ENCODE measurements at places on chromosomes 2 and 18.

DNA sequence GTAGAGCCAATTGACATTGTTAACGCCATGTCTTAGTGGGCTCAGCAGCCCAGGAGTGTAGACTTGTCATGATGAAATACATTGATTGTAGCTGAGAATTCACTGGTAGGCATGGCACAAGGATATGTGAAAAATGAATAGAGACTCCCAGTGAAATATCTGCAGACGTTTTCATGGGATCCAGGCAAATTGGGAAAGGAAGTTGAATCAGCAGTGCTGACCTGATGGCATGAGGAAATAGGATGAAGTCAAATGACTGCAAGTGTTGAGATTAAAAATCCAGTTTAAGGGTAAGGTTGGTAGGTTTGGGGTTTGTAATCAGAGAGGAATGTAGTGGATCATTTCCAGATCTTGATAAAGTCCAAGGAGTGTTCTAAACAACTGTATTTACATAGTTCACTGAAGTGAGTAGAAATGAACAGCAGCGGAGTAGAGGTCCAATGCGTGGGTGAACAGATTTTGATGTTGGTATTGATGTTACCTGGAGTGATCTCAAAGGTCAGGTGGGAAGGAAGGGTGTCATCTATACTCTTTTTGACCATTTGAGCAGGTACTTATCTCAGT lies 24.6 kb downstream of the INSIG2 start:
- peak overlapping the region; percentile 1 for H3K27ac ChIP-seq
- peaks cover 8% of the 10 kb centered on the region for H3K27me3 ChIP-seq
- no peak overlapping the region for H3K4me3 ChIP-seq
- peaks cover 43% of the 10 kb centered on the region for H3K36me3 ChIP-seq
- peaks cover 28% of the 10 kb centered on the region for H3K4me1 ChIP-seq
- DNase-seq: no peak

- DNase-seq: no peak
- H3K27me3 ChIP-seq: peaks cover 10% of the 10 kb centered on the region
- peaks cover 10% of the 10 kb centered on the region for H3K36me3 ChIP-seq
- H3K4me3 ChIP-seq: no peak overlapping the region
- peaks cover 10% of the 10 kb centered on the region for H3K4me1 ChIP-seq
- no peak overlapping the region for H3K27ac ChIP-seq
Measured at GRCh38 chr2:119707117-119708087, 28.4 kb downstream of the TMEM177 start.

DNA sequence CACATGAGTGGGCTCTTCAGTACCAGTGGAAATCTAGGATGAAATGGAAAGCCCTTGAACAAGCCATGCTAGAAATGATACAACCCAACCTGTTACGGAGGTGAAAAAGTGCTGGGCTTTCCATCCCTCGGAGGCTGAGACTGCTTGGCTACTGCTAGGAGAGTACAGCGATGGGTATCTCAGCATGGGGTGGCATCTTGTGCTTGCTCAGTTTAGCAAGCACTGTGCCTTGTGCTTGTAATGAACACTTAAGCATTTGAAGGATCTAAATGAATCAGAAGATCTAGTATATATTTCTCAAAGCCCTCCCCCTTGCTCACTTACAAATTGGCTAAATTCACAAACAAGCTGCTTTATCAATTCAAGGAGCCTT lies 44.3 kb upstream of the EHBP1 start:
- H3K27me3 ChIP-seq: no peaks in the 10 kb centered on the region
- no peaks in the 10 kb centered on the region for H3K4me1 ChIP-seq
- no peak for DNase-seq

DNA sequence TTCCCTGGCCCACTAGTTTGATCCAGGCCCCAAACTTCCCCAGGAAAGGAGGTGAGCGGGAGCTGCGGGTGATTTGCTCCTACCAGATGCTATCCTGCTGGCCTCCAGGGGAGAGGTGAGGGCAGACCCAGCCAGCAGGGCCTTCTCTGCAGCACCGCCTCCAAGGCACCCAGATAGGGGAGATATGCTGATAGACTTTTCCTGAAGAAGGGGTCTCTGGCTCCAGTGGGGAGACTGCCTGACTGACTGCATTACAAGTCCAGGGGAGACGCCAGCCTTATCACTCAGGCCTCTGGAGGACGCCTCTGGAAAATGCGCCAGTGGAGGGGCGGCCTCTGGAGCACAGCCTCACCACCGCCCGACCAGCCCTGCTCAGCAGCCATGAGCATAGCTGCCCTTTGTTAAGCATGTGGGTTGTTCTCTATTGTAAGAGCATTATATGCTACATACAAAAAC lies 60.6 kb upstream of the SMAD7 start:
- H3K27me3 ChIP-seq: peaks cover 3% of the 10 kb centered on the region
- no peak overlapping the region for H3K4me3 ChIP-seq
- no peak for DNase-seq
- peaks cover 41% of the 10 kb centered on the region for H3K4me1 ChIP-seq

- peak; percentile 64 for DNase-seq
- H3K27ac ChIP-seq: peak overlapping the region; percentile 13
- H3K4me3 ChIP-seq: no peak overlapping the region
Measured at GRCh38 chr18:3703732-3704176, 253.8 kb downstream of the TGIF1 start.

GRCh38 chr2:62014102-62014501 lies 108.6 kb downstream of the COMMD1 start:
- no peak for DNase-seq
- no peaks in the 10 kb centered on the region for H3K36me3 ChIP-seq
- H3K4me1 ChIP-seq: no peaks in the 10 kb centered on the region
- no peak overlapping the region for H3K4me3 ChIP-seq
- no peak overlapping the region for H3K27ac ChIP-seq

GRCh38 chr2:173898178-173898668 lies 67.0 kb downstream of the SP3 start:
- peaks cover 24% of the 10 kb centered on the region for H3K4me1 ChIP-seq
- no peak for DNase-seq
- H3K36me3 ChIP-seq: no peaks in the 10 kb centered on the region
- H3K27me3 ChIP-seq: no peaks in the 10 kb centered on the region

GRCh38 chr2:47002031-47002430 lies 86.4 kb upstream of the MCFD2 start:
- DNase-seq: no peak
- H3K4me1 ChIP-seq: peaks cover 51% of the 10 kb centered on the region
- H3K27ac ChIP-seq: peak overlapping the region; percentile 81
- H3K36me3 ChIP-seq: no peaks in the 10 kb centered on the region
- no peak overlapping the region for H3K4me3 ChIP-seq

GRCh38 chr2:27715318-27716210 lies 51.9 kb downstream of the SLC4A1AP start:
- H3K4me1 ChIP-seq: peaks cover 34% of the 10 kb centered on the region
- H3K36me3 ChIP-seq: no peaks in the 10 kb centered on the region
- peak; percentile 57 for DNase-seq
- H3K27ac ChIP-seq: no peak overlapping the region

- no peak overlapping the region for H3K4me3 ChIP-seq
- peaks cover 22% of the 10 kb centered on the region for H3K36me3 ChIP-seq
- H3K27ac ChIP-seq: no peak overlapping the region
- no peak for DNase-seq
- peaks cover 10% of the 10 kb centered on the region for H3K27me3 ChIP-seq
- H3K4me1 ChIP-seq: peaks cover 96% of the 10 kb centered on the region
Measured at GRCh38 chr2:132664096-132664495, 5.9 kb downstream of the LYPD1 start.

- DNase-seq: no peak
- no peaks in the 10 kb centered on the region for H3K4me1 ChIP-seq
- no peak overlapping the region for H3K4me3 ChIP-seq
- H3K36me3 ChIP-seq: peaks cover 5% of the 10 kb centered on the region
- H3K27ac ChIP-seq: peak overlapping the region; percentile 10
- H3K27me3 ChIP-seq: no peaks in the 10 kb centered on the region
Measured at GRCh38 chr2:210673117-210673516, 116.7 kb downstream of the CPS1 start.

- H3K27me3 ChIP-seq: peaks cover 7% of the 10 kb centered on the region
- no peaks in the 10 kb centered on the region for H3K36me3 ChIP-seq
- H3K4me3 ChIP-seq: no peak overlapping the region
- DNase-seq: no peak
- no peak overlapping the region for H3K27ac ChIP-seq
- H3K4me1 ChIP-seq: no peaks in the 10 kb centered on the region
Measured at GRCh38 chr2:46669016-46669415, 189.7 kb downstream of the TMEM247 start.

DNA sequence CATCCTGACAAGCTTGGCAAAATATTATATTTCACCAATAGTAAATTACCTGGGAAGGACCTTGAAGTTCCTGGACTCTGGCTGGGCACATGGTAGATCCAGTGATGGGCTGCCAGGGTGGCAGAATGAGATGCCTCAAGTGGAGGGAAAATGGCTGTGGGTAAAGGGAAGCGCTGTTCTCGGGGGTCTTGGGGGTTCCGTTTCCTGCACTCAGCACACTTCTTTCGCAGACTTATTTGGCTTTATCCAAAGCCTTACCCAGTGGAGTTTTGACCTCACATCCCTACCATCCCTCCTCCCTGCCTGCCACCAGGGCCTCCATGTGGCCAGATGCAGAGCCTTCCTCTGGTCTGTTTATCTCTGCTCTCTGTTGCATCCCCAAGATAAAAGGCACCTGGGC lies 654.9 kb upstream of the HS6ST1 start:
- no peaks in the 10 kb centered on the region for H3K36me3 ChIP-seq
- H3K4me1 ChIP-seq: peaks cover 4% of the 10 kb centered on the region
- DNase-seq: no peak
- H3K27me3 ChIP-seq: peaks cover 7% of the 10 kb centered on the region
- H3K27ac ChIP-seq: no peak overlapping the region

DNA sequence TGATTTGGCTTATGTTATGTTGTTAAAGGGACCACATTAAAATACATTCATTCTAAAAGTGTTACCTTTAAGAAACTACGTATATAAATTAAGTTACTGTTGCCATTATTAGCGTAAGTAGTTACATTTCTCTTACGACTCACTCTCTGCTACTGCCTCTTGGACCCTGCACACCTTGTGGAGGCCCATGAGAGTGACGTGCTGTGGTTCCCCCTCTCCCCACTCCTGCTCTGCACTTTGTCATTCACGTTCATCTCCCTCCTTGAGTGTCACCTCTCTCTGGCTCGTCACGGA lies 830 bp upstream of the MERTK start:
- peaks cover 21% of the 10 kb centered on the region for H3K4me1 ChIP-seq
- H3K36me3 ChIP-seq: no peaks in the 10 kb centered on the region
- no peak for DNase-seq
- no peak overlapping the region for H3K27ac ChIP-seq

DNA sequence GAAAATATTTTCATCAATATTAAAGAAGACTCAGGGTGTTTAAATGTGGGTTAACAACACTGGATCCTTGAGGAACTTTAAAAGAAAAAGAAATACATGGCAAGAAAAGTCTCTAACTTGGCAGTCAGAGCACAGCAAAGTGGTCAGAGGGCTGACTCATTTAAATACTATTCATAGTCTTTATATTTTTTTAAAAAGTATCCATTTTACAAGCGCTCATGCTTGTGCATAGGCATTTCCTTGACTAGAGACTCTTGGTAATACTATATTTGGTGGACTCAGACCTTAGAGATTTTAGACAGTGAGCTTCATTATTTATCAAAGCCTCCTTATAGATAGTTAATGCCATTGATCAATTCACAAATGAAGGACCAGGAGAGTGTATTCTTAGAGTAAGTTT lies 110.2 kb downstream of the ABCA12 start:
- no peaks in the 10 kb centered on the region for H3K4me1 ChIP-seq
- H3K36me3 ChIP-seq: no peaks in the 10 kb centered on the region
- H3K27me3 ChIP-seq: no peaks in the 10 kb centered on the region
- H3K4me3 ChIP-seq: no peak overlapping the region
- no peak overlapping the region for H3K27ac ChIP-seq
- no peak for DNase-seq
